Occipital lobe (tissue), 3 donors: ENCODE measurements at places on chromosomes 2 and 18. TPM values are rescaled to one million over a fixed set of nuclear protein-coding genes. Genes with fewer than 3 reads are reported as not detected.

DNA sequence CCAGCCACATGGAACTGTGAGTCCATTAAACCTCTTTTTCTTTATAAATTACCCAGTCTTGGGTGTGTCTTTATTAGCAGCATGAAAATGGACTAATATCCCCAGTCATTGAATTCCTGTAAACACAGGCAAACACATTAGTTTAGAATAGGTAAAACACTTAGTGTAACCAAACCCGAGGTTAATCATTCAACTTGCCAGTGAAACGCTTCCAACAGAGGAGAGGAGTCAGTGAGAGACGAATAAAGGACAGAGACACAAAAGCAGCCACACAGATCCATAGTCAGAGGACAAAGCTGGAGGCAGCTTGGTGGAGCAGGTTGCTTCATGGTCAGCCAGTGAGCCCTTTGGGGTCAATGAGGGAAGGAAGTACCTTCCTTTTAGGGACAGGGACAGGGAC lies 348.1 kb downstream of the TGIF1 start:
- no peak for DNase-seq

DNA sequence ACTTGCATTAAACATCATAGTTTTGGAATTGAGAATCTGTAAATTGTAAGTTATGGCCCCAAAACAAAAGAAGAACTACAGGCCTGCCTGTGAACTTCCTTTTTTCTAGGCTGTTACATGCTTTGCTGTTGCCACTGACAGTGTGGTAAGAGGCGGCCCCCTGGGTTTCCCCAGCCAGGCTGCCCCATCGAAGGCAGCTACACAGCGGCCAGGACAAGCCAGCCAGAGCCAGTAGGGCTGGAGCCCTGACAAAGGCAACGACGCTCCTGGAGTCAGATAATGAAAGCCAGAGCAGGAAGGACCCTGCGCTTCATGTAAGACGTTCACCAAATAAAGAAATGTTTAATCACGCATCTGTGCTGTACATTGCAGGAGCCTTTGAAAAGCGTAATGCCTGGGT lies 55.0 kb downstream of the ANKRD44 start:
- DNase-seq: peak; percentile 19

Gene ERFE
- total RNA-seq: 1.6 TPM

DNA sequence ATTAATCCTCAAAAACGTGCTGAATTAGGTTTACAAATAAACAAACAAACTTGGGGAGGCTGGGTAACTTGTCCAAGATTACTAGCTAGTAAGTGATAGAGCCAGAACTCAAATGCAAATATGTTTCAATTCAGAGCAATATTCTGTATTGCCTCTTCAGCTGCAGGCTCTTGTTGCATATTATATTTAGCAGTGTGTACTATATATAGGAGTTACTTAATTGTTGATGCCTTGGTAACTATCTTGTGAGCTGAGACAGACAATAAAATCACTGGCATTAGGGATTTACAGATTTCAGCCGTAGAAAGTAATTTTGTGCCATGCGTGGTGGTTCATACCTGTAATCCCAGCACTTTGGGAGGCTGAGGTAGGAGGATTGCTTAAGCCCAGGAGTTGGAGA lies 10.2 kb upstream of the ANKRD12 start:
- DNase-seq: no peak

DNA sequence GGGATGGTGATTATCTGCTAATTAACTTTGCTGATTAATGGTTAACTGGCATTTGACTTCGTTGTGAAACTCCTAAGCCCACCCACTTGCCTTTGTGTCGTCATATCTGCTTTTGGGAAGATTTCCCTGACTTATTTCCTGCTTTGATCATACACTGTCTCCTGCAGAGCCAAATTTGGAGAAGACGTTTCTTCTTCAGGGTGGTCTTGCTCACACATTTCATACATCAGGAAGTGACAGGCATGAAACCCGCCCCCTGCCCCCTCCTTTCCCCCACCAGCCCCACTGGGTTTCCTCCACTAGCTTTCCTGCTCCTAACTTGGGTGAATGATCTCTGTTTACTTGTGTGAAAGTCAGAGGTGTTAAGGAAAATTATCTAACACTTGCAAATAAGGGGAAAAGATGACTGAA lies 300.1 kb downstream of the TSN start:
- DNase-seq: no peak

Gene LOXL3
- 16.1 TPM for total RNA-seq

Gene GALNT13
- 28.4 TPM for total RNA-seq

DNA sequence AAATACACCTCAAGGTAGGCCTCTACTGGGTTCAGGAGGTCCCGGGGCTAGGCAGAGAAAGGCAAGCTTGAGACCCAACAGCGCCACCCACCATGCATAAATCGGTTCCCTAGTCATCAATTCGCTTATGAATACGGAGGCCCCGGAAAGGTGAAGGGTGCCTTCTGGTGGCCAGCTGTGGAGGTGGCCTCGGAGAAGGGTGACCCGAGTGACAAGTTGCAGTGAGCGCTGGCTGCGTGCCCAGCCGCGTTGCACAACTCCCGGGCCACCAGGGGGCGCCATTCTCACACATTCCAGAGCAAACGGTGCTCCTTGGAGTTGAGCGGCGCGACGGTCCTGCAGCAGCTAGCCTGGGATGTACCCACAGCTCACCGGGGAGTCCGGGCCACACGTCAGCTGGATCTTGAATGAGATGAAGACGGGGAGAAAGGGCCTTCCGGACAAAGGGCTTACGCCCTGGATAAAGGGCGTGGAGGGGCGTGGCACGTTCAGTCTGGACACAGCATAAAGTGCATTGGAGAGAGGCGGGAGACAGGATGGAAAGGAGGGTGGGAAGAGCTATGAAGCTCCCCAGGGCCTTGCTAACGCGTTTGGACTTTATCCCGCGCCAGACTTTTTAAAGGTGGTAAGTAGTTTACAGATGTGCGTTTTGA lies 20.4 kb downstream of the TMSB10 start:
- DNase-seq: peak; percentile 83

- no peak for DNase-seq
Measured at GRCh38 chr2:88212251-88212790, 42.2 kb downstream of the THNSL2 start.
